SW480 (cell line): ENCODE measurements at places on chromosomes 2 and 18.

DNA sequence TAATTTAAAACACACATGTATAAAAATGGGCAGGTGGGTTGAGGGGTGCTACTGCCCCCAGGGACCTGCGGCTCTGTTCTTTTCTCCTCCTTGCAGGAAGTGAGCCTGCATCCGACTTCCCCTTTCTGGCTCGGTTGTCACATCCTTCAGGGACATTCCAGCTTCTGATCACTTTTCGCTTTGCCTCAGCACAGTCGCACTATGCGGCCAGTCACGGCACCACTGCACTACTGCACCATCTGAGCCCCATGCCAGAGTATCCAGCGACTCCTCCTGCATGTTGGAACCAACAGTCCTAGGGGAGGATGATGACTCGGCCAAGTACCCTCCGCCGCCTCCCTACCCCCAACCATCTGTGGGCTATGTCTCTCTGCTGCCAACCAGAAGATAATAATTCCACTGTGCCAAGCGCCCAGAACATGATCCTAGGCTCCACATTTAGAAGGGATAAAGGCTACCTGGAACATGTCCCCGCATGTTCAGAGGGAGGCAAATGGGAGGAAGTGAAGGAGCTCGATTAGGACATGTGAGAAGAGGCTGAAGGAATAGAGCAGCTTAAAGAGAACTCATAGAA, 17.6 kb downstream of the CDC42EP3 start:
- DNase-seq, result no peak

DNA sequence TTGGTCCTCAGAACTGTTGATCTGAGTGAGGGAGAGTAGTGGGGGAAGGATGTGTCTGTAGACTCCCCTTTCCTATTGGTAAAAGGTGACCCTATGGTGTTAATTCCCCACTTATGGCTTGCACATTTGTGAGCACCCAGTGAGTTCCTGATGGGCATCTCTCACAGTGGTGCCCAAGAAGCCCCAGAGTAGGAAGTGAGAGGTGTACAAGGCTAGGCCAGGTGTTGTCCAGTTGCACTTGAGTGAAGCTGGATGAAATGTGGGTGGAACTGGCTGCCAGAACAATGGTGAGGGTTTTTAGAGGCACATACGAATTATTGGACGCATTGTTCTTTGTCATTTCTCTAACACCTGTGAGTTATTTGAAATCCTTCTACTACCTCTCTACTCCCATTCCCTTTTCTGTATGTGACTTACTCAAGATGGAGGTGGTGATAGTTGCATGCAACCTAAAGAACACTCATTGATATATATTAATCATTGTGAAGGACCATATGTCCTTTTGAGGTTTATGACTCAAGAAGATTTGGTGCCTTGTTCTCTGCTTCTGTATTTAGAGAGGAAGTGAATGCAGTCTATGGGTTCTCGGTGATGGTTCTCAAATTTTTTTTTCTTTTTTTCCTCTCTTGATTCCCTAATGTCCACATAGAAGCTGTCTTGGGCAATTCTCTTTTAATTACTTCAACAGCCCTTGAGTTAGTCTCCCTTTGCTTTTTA, 162.7 kb downstream of the FSHR start:
- no peak for DNase-seq

DNA sequence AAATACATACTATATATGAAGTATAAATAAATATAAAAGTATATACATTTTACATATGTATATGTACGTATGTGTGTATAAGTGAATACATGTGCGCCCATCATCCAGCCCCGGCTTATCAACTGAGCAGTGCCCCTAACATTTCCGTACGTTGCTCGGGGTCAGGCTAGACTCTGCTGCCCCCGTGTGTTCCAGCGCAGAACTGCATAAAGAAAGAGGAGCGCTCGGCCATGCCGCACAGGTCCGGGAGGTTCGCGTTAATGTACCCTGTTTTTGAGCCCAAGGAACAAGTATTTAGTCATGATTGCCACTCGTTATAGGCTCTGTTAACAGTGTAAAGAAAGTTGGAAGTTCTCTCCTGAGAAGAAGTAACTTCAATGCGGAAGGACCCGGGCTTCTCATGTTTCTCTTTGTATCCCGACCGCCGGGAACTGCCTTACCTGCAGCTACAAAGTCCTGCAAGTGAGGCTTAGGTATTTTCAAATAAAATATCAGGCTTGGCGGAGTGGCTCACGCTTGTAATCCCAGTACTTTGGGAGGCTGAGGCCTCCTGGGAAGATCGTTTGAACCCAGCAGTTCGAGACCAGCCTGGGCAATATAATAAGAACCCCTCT, 55.7 kb downstream of the CD8B2 start:
- peak; percentile 80 for DNase-seq

- DNase-seq, result no peak
Measured at GRCh38 chr2:195382186-195382585, 274.8 kb upstream of the SLC39A10 start.

DNA sequence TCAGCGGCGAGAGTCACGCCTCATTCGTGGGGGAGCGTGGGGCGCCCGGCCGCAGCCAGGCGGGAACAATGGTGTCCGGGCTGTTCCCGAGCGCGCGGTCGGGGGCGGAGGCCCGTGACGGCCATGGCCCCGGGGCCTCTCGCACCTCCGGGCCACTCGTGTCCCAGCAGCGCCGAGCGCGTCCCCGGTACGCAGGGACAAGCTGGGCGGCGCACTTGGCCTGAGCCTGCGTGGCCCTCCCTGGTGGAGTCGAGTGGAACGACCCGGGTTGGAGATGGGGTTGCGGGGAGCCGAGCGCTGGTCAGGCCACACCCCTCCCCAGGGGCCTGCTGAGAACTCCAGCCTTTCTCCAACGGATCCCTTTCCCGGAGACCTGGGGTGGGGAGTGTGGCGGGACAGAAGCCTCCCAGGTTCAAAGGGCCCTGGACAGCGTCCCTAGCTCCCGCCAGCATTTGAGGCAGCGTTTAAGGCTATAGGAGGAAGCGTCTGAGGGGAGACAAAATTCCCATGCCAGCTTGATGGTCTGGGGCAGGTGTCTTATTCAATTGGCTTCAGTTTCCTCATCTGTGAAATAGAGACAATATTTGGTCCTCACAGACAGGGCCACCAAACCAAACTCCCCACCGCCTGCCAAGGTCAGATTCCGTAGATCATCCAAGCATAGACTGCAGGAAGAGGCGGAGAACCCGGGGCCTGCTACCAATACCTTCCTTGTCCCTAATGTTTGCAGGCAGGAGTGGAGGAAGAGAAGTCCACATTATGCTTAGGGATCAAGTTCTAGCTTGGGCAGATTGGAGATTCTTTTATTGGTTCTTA, 553 bp downstream of the CNDP2 start:
- peak; percentile 46 for DNase-seq

- DNase-seq, result no peak
Measured at GRCh38 chr2:117885308-117885707, 70.8 kb downstream of the DDX18 start.

GRCh38 chr2:157874348-157874747, 1.8 kb downstream of the ACVR1 start:
- DNase-seq, result no peak

DNA sequence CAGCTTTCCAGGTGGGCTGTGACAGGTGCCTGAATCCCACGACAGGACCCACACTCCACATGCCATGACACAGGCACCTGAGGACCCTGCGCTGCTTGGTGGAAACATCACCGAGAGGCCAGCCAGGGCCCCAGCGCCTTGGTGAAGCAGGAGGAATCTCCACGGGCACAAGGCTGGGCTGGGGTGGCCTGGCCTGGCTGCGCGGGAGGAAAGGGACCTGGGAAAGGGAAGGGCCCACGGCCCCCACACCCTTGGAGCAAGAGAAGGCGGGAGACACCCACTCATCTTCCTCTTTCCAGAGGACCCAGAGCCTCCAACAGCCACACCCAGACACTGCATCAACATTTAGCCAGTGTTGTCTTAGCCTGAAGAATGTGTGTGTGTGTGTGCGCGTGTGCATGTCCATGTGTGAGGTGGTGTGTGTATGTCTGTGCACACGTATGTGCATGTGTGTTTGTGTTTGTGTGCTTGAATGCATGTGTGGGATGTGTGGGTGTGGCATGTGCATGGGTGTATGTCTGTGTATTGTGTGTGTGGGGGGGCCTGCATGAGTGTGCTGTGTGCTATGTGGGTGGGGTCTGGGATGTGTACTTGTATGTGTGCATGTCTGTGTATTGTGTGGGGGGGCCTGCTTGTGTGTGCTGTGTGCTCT, 6.3 kb upstream of the OTOS start:
- no peak for DNase-seq

DNA sequence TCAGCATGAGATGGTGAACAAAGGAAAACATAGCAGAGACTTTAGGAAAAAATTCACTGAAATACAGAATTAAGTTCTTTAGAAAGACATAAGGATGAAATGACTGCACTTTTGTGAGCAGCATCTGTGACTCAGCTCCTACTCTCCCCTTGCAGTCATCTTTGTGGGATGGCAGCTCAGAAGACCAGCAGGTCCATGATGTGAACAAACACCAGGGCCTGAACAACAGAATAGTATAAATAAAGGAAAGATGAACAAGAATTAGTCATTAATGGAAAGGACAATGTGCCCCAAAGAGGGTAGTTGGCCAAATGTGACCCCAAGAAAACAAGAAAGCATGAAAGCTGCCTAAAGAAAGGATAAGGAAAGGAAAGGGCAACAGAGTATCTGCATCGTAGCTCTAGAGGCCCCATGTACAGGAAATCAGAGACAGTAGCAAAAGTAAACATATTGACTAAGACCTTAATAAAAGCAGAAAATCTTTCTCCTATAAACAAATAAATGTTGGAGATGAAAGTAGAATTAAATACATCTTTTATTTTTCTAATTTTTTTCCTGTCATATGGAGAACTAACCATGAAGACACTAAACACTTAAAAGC, 318.0 kb downstream of the ZEB2 start:
- DNase-seq, result no peak

GRCh38 chr2:27844821-27845255, 45.3 kb downstream of the RBKS start:
- no peak for DNase-seq
